ENCODE measurements at places on chromosomes 6 and 20. TPM values are rescaled to one million over a fixed set of nuclear protein-coding genes. Genes with fewer than 3 reads are reported as not detected.

Gene SIRPD
- 0.90 TPM for polyA plus RNA-seq

Gene BTN1A1
- polyA plus RNA-seq: not detected

Gene CDC5L
- polyA plus RNA-seq: 7.4 TPM

Gene ERGIC3
- polyA plus RNA-seq: 200 TPM

Gene GMNN
- 52.9 TPM for polyA plus RNA-seq
